B cell (primary cell): ENCODE measurements at places on chromosomes 5 and 9.
A peak's percentile ranks its signal among the peaks of the same experiment; 100 is the strongest.

DNA sequence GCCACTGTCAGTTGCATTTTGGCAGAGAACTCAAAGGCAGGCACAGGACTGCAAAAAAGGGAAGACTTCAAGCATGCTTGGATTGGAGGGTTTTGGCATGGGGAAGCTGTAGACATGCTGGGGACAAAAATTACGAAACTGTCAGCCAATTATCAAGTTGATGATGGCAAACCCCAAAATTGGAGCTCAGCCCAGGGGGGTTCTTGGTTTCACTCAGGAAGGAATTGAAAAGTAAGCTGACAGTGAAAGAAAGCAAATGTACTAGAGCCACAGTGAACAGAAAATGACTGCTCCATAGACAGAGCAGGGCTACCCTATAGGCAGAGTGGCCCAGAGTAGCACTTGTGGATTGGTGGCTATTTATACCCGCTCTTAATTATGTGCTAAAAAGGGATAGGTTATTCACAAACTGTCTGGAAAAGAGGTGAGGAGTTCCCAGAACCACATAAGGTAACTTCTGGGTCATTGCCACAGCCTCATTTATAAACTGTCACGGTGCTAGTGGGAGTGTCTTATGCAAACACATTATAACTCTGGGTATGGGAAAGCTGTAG is 14.6 kb upstream of the CFAP95 start:
- DNase-seq = no peak

DNA sequence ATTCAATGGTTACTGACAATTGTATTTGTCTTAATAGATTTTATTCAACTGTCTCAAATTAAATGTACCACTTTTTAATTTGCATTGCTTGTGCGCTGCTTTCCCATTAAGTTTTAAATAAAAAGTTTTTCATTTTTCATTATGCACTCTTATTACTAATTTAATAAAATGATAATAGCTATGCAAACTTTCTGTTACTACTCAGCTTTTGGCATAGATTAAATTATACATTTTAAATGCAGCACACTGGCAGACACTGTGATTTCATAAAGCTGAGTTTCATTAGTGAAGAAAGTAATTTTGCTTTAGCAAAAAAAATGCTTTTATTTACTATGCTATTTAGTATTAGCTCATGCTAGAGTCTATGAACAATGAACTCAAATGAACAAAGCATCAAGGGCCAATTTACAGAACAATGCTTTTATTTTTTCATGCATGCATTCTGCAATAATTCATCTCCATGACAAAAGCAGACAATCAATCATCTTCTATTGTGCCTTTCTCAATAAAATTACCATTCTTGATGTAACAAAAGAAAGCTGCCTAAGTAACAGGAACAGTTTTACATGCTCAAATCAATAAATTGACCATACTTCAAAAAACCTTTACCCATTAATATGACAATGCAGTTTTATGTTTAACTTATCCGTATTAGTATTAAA is 595.2 kb upstream of the ARRDC3 start:
- DNase-seq = no peak

- no peak for DNase-seq
Measured at GRCh38 chr5:80884929-80885328, 75.2 kb upstream of the RASGRF2 start.

DNA sequence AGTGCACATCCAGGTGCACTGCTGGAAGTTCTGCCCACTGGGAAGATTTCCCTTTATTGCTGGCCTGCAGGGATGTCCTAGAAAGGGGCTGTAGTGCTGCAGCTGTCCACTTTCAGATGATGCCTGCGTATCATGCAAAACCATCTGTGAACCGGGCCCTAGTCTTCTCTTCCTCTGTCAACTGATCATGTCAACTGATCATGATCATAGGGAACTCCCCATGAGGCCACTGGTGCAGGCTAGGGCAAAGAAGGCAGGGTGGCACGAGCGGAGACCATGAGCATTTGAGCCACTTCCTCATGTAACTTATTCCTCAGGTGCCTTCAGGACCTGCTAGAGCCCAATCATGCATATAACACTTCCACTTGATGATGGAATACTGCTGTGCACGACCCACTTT is 4.5 kb upstream of the HSDL2 start:
- DNase-seq = no peak

- DNase-seq = no peak
Measured at GRCh38 chr9:91886414-91887076, 63.5 kb downstream of the ROR2 start.

- DNase-seq = no peak
Measured at GRCh38 chr5:51378448-51379330, 4.6 kb upstream of the ISL1 start.

GRCh38 chr5:6236858-6237481 is 141.4 kb downstream of the MED10 start:
- DNase-seq = peak; percentile 11

DNA sequence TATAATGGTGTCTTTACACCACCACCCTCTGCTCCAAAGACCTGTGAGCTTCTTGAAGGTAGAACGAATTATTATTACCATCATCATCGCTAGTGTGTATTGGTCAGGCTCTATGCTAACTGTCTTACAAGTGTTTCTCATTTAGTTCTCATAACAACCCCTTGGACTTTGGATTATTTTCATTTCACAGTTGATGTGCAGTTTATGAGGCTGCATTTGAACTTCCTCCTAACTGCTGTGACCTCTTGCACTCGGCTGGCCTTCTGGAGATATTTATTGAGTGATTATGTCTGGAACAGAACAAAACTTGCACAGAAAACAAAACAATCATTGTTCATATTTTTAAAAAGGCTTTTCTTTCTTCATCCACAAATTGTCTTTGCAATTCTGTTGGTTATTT is 306.3 kb upstream of the SGCD start:
- DNase-seq = no peak

- peak; percentile 95 for DNase-seq
Measured at GRCh38 chr9:127785023-127785932, 556 bp upstream of the CDK9 start.

- DNase-seq = peak; percentile 81
Measured at GRCh38 chr9:70398145-70398556, 16.3 kb downstream of the KLF9 start.

DNA sequence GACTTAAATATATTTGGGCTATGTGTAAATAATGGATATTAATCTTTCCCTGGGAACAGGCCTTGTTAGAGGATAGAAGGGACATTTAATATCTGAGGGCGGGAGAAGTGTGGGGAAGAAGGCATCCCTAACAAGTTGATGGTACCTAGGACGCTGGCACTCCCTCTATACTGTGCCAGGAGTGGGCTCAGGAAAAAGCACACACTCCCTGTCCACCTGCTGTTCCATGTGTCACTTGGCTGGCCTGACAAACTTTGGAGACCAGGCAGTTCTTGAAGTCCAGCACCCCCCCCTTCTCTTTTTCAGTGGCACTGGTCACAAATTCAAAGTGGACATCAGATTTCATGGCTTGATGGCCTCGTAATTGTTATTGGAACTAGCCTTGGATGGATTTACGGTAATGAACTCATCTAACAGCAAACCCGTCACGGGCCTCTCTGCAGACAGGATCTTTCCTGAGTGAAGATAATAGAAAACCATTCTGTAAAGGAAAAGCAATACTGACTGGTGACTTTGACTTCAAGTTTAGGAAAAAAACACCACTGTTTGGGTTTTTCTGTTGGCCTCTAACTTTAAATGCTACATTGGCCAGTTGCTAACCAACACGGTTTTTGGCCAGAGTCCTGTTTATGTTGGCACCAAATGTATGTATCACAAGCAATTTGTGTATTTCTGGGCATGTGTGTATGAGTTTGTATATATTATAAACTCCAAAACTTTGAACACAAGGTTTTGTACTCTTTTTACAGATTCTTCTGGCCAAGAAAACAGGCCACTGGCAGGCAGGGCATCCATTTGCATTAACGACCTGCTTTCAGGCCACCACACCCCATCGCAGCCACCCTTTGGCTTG is 552.6 kb downstream of the CCDC171 start:
- no peak for DNase-seq

DNA sequence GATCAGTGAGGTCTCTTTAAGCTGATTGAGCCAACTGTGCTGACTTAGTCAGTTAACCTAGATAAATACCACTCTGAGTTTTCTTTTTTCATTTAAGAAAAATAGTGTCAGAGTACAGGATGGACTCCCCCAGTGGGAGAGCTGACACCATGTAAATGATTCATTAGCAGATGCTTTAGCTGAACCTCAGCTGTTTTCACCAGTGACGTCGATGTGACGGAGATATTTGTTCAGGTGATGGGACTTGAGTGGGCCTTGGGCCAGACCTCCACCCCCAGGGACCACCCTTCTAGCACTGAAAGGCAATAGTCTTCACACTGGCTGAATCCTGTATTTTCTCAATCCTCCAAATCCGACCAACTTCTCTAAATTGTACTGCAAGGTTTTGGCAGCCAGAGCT is 196.1 kb downstream of the GAS1 start:
- DNase-seq = no peak

DNA sequence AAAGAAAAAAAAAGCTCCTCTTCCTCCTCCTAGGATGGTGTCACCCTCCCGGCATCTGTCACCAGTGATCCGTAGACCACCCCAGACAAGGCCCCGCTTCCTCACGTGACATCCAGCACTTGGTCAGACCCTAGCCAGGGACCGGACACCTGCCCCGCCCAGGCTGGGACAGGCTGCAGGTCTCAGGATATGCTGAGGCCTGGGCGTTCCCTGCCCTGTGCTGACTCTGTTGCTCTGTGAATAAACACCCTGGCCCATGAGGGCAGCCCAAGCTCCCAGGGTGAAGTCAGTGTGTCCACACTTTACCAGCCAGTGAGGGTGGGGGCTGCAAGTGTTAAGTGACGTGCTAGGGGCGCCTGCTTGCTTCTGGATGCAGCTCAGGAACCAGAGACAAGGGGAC is 5.6 kb downstream of the EDF1 start:
- DNase-seq = no peak

DNA sequence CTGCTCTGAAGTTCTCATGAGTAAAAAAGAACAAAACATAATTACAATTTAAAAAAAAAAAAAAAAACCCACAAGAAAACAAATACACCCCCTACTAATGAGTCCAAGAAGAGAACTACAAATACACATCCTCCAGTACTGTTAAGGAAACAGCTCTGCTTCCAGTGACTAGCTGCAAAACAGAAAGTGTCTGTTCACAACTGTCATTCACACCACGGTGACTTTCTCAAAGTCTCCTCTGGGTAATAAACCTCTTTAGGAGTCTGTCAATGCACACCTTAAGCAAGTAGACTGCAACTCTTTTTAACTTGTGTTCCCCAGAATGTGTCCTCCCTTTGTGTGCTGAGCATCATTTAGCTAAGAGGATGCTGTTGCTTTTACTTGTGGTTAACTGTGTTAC is 6.2 kb downstream of the REEP5 start:
- no peak for DNase-seq

GRCh38 chr9:124030969-124031451 is 19.4 kb downstream of the LHX2 start:
- no peak for DNase-seq

DNA sequence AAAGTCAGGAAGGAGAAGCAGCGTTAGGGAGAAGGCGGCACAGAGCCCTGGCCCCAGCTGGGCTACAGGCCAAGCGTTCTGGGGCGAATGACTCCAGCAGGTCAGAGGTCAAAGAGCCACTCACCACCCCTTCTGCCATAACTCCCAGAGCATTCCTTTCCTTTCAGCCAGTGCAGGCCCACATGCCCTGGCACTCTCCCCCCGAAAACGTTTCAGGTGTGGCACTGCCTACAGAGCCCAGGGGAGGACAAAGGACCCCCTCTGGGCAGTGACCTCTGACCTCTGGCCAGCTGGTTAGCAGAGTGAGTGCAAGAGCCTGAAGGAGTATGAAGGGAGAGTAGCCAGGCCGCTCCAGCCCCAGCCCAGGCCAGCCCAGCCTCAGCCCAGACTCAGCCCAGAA is 4.9 kb downstream of the ABCA2 start:
- no peak for DNase-seq

DNA sequence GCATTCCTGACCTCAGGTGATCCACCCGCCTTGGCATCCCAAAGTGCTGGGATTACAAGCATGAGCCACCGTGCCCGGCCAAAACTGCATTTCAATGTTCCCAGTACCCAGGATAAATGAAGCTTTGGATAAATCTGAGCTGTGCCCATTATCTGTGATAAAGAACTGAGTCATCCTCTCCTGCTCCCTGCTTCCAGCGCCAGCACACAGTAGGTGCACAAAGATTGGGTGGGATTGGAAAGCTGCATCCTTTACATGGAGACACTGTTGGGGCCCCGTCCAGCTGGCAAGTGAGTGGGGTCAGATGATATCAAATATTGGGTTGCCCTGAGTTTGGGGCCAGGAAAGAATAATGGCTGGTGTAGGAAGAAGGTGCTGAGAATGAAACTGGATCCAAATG is 17.4 kb downstream of the SH2D3C start:
- no peak for DNase-seq

DNA sequence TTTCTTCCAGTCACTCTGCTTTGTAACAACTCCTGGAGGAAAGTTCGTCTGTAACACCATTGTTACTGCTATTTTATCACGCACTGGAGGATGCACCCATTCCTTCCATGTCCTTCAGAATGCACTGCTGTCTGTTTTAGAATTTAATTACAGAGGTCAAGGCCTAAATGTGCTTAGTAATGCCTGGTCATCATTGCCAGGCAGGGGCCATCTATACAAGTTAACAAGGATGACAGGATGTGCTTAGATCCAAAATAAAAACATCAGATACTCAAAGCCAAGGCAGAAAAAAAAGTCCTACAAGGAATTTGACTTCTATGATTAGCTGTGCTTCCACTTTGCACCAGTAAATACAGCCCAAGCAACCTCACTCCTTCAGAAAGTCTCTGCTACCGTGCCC is 371.4 kb downstream of the SEMA5A start:
- no peak for DNase-seq

GRCh38 chr9:132143359-132143758 is 18.5 kb upstream of the NTNG2 start:
- no peak for DNase-seq

- no peak for DNase-seq
Measured at GRCh38 chr5:69530561-69531405, 29.2 kb upstream of the GTF2H2C start.

DNA sequence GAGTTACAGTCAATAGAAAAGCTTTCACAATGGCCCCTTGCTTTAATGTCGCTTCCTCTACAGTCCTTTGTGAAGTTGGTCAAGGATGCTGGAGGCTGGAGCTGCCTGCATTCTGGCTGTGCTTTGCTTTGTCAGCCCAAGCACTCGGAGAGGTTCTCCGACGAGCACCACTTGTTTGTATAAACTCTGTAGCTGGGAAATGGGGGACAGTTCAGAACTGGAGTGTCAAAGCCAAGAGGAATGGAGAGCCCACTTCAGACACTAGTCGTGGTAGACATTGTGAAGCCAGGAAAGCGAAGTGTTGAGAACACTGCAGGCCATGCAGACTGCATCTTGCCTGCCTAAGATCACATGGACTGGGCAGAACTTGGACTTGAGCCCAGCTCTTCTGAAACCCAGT is 330.3 kb downstream of the GADD45G start:
- DNase-seq = no peak

GRCh38 chr5:135438636-135439221 is 8.4 kb downstream of the DCANP1 start:
- no peak for DNase-seq

DNA sequence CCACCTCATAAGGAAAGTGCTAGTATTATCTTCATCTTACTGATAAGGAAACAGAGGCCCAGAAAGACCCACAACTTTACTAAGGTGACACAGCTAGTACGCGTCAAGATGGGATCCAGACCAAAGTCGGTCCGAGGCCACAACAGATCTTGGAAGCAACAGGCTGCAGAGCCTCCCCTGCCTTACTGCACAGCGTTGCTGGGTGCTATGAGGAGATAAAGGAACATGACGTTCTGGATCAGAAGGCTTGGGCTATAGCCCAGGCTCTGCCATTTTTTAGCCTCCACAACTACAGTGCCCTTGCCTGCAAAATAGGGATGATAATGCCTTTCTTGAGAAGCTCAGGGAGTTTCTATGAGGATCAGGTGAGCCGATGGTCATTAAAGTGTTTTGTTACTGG is 144.1 kb downstream of the NMUR2 start:
- DNase-seq = no peak
